GM20000 (cell line): ENCODE measurements at places on chromosomes 16 and 17.

GRCh38 chr17:65064452-65065019 is 8.0 kb upstream of the GNA13 start:
- no peak for DNase-seq

DNA sequence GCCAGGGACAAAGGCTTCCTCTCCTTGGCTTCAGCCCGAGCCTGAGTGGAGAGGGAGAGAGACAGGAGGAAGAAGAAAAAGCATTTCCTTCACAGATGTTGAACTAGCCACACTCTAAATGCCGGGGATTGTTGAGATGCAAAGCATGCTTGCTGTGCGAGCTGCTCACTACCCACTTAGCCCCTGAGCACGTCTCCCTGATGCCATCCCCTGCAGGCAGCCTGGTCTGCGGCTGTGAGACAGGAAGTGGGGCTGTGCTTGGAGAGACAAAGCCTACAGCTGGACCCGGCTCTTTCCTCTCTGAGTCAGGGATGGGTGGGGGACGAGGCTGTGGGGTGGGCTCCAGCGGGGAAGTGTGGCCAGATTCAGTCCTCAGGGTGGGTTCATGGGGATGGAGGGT is 13.7 kb downstream of the WNT9B start:
- no peak for DNase-seq

GRCh38 chr17:64178011-64178825 is 48.3 kb upstream of the ERN1 start:
- DNase-seq, result no peak

DNA sequence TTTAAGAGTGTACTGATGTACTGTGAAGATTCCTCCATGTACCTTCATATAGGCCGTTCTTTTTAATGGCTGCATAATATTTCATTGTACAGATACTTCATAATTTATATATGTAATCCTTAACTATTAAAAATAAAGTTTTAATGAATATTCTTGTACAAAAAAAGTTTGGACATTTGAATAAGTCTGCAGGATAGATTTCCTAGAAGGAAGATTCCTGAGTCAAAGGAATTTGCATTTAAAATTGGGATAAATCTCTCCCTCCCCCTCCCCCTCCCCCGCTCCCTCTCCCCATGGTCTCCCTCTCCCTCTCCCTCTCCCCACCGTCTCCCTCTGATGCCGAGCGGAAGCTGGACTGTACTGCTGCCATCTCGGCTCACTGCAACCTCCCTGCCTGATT is 15.6 kb upstream of the SLC13A2 start:
- no peak for DNase-seq

DNA sequence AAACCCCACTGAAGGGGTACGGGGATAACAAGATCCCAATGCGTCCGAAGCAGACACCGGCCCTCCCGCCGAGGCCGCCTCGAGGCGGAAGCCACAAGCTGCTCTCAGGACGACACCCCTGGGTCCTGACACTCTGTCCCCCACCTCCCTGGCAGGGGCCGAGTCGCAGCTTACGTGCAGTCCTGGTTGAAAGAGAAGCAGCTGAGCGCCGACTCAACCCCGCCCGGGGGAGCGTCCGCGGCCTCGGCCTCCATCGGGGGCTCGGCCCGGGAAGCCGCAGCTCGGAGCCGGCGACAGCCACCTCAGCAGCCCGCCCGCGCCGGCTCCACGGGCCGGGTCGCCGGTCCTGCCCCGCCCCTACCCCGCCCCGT is at the start of gene WIPI1:
Gene WIPI1 (minus strand): TSS at position 329 of the 371 bp plus-strand sequence. CDS start 75 bp downstream, at position 254.
- no peak for DNase-seq

DNA sequence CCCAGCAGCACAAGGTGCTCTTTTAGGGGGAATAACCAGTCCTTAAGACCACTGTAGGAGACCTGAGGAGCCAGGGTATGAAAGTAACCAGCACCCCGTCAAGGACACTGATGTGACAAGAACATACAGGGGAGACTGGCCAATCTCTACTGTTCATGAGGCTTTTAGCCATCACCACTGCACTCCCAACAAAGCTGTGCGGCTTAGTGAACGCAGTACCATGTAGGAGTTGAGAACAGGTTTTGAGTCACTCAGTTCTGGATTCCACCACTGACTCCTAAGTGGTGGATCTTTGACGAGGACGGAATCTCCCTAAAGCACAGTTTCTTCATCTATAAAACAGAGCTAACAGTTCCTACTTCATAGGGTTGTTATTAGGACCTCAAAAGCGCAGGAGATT is 26.8 kb downstream of the COG4 start:
- no peak for DNase-seq
